KBM-7 (cell line): ENCODE measurements at places on chromosomes 11 and 22.

DNA sequence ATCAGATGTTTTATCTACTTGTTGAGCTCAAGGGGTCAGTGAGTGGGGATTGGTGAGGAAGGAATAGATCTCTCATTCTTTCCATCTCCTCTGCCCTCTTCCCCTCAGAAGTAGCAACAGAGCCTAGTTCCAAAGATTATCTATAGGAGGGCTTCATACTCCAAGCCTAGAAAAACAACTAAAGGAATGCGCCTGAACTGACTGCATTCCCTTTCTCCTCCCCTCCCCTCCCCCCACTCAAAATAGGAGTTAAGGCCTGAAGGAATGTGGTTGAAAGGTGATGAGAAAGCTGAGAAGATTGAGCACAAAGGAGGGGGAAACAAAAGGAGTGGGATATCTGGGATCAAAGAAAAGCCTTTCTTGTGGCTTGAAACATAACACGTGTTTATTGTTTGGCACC, 10.5 kb downstream of the EMSY start:
- no peak for DNase-seq

GRCh38 chr11:32081129-32081641, 9.7 kb upstream of the RCN1 start:
- DNase-seq = no peak

DNA sequence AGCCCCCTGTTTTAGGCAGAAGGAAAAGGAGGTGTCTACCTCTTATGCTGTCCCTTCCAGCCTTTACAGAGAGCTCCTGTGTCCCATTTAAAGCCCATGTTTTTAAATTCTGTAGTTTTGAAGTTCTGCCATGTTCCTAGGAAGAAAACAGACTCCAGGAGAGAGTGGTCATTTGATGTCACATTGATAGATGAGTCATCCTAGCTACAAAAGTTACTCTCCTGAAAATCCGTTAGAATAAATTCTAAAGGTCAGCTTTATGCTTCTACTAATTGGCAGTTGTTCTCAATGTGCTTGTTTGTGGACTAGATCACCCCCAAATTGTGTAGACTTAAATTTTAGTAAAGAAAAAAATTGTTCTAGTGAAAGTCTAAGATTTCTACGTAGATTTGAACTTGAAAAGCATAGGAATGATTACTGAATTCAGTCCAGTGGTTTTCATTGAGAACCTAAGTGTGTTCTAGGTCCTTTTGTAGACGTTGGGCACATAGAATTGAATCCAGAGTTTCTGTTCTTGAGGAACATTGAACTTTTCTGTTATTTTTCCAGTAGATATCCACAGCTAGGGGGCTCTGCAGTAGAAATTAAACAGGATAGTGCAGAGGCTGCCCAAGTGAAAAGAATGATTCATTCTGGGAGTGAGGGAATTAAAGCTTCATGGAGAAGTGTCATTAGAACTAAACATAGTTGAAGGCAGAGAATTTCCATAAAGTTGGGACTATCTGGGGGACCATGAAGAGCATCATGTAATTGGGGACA, 140.6 kb upstream of the RASSF10 start:
- DNase-seq = no peak

GRCh38 chr11:79434283-79434682, 6.5 kb downstream of the TENM4 start:
- DNase-seq = no peak

DNA sequence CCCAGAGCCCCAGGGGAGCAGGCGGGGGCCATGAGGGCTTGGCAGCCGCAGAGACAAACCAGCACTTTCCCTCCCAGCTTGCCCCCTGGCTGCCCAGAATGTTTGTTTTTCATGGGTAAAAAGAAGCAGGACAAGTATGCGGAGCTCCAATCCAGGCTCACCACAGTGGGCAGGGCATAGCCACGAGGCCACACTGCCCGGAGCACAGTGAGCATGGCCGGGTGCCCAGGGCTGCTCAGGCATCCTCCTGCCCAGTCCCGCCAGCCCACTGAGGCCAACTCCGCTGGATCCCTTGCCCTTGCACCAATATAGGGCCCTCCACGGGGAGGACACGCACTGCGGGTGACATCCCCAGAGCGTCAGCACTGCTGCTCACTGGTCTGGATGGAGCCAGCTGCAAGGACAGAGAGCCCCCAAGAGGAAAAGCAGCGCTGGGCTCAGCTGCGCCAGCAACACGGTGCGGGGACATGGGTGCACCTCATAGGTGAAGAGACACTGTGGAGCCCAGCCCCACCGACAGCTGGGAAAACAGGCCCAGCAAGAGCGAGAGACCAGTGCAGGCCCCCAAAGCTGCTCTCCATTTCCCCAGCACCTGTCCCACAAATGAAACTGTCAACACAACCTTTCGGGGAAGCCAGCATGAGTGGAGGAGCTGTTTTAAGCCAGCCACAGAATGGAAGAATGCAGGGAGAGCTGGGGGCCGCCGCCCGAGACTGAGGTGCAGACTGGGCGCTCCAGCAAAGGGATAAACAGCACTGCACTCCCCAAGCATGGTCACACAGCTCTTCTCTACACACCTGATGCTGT, 24.8 kb downstream of the ARVCF start:
- no peak for DNase-seq

GRCh38 chr11:119491753-119492510, 69.0 kb upstream of the THY1 start:
- no peak for DNase-seq

DNA sequence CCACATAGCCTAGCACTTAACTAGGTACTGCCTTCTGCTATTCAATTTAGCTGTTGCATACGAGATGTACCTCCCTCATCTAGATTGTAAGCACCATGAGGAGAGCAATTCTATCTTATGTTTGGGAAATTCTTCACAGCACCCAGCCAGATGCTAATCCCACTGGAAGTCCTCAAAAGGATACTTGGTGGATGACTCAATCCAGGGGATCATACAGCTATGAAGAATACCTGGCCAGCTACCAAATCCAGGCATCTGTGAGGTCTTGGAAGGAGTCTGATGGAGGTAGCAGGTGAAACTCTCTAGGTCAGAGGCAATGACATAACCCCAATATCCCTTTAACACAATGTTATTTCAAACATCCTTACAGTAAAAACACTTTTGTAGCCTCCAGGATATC, 167.8 kb upstream of the NCAM1 start:
- no peak for DNase-seq

DNA sequence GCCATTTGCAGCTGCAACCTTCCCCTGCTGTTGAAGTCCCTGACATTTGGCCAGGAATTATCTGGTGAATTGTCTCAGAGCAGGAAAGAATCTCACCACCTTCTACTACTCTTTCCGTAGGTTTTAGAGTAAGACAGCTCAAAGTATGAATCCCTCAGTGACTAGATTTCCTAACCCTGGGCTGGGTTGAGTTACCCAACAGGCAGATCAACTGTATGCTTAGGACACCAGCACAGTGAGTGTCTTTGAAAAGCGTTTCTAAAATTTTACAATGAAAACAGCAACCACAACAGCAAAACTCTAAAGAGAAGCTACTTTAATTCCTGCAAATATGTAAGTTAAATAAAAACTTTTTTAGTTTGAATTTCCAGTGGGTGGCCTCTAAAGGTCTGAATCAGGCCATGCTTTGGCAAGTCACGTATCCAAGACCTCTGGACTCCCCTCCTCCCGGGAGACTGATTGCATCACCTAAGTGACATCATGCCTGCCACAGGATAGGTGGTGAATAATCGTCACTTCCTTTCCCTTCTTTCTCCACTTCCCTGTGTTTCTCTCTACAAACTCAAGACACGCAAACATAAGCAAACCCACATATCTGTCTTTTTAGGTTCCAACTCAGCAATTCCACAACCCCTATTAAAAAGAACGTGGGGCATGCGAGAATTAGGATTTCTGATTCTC, 7.8 kb downstream of the OR8B12 start:
- no peak for DNase-seq

GRCh38 chr11:65606876-65607613, 7.0 kb downstream of the MAP3K11 start:
- no peak for DNase-seq

GRCh38 chr11:128052912-128053641, 534.3 kb downstream of the ETS1 start:
- peak; percentile 2 for DNase-seq

- no peak for DNase-seq
Observed at GRCh38 chr11:12303421-12304149, 73.8 kb upstream of the PARVA start.

DNA sequence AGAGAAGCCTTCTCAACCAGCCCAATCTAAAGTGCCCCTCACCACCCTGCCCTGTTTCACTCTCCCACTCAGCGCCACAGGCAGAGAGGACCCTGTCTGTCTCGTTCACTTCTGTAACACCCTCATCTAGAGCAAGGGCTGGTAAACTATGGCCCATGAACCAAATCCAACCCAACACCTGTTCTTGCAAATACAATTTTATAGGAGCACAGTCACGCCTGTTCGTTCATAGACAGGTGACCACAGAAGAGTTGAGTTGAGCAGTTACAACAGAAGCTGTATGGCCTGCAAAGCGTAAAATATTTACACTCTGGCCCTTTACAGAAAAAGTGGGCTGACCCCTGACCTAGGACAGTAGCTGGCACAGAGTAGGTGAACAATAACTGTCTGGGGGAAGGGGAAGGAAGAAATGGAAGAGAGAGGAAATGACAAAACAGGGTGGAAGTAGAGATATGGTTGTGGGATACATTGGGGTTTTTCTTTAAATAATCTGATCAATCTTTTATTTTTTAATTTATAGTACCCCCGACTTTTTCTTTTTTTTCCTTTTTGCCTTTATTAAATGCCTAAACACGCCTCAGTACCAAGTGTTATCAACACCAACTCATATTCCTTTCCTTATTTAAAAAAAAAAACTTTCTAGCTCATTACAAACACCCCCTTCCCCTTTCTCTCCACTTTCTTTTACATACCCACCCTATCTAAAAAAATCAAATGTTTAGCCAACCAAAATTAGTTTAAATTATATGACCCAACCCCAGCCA, 20.9 kb downstream of the SERPIND1 start:
- DNase-seq = no peak

DNA sequence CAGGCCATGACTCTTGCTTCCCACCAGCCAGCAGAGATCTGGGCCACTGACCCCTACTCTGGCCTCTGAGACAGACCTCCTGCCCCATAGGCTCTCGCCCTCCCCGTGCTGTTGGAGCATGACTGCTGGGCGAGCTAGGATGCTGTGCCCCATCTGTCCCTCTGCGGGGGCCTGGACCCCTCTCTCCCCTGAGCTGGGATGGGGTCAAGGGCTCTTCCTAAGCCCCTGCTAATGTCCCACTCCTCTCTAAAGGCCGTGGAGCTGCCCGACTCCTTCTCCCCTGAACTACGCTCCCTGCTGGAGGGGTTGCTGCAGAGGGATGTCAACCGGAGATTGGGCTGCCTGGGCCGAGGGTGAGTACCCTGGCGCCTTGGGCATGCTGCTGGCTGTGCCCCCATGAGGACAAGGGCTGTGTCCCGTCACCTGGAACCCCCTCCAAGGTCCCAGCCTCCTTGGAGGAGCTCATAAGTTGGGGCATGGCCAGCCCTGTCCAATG, 6.2 kb upstream of the ANKRD13D start:
- DNase-seq = no peak

GRCh38 chr22:24147666-24148065, 33.6 kb upstream of the SUSD2 start:
- no peak for DNase-seq
